Stimulated activated CD4-positive, alpha-beta T cell treated with anti-CD3 and anti-CD28 coated beads, TNF-alpha, amount 100 ng/mL, for 4 hours (primary cell): ENCODE measurements at places on chromosomes 6 and 20.

GRCh38 chr6:18309046-18309445 is 44.7 kb upstream of the DEK start:
- DNase-seq = no peak

DNA sequence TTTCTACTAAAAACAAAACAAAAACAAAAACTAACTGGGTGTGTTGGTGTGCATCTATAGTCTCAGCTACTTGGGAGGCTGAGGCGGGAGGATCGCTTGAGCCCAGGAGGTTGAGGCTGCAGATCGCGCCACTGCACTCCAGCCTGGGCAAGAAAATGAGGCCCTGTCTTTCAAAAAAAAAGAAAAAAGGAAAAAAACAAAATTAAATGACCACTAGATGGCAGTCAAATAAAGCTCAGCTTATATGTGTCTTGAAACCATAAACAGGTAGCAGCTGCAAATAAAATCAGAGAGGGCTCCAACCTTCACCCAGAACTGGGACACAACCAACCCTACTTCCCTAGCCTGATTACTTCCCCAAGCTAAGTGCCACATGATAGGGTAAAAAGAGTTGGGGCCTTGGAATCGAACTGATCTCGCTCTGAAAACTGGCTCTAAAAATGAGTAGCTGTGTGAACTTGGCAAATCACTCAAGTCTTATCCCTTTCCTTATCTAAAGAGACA is 67.1 kb upstream of the ADGRF4 start:
- no peak for DNase-seq

GRCh38 chr6:2497922-2498623 is 252.6 kb downstream of the MYLK4 start:
- DNase-seq = no peak

GRCh38 chr20:18750735-18751134 is 62.8 kb upstream of the SCP2D1 start:
- no peak for DNase-seq

DNA sequence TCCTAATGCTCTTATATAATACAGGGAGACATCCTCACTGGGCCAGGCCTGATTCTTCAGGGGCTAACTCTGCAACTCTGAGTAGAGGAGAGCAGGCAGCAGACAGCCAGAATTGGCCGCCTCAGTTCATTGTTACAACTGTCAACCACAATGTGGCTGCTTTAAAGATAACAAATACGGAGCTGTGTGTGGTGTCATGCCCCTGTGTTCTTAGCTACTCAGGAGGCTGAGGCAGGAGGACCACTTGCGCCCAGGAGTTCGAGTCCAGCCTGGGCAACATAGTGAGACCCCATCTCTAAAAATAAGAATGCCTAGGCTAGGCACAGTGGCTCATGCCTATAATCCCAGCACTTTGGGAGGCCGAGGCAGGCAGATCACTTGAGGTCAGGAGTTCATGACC is 34.3 kb downstream of the CEP250 start:
- no peak for DNase-seq

GRCh38 chr6:136767570-136768309 is 24.5 kb downstream of the MAP3K5 start:
- DNase-seq = no peak

GRCh38 chr6:42295181-42295580 is 77.5 kb upstream of the MRPS10 start:
- DNase-seq = no peak

GRCh38 chr6:33692760-33693158 is 18.7 kb downstream of the UQCC2 start:
- DNase-seq = no peak

GRCh38 chr20:63877755-63878470 is 12.8 kb downstream of the TPD52L2 start:
- DNase-seq = no peak
